CD4-positive, alpha-beta T cell treated with Interleukin-4 for 1 hour (primary cell): ENCODE measurements at places on chromosomes 2 and 18.

DNA sequence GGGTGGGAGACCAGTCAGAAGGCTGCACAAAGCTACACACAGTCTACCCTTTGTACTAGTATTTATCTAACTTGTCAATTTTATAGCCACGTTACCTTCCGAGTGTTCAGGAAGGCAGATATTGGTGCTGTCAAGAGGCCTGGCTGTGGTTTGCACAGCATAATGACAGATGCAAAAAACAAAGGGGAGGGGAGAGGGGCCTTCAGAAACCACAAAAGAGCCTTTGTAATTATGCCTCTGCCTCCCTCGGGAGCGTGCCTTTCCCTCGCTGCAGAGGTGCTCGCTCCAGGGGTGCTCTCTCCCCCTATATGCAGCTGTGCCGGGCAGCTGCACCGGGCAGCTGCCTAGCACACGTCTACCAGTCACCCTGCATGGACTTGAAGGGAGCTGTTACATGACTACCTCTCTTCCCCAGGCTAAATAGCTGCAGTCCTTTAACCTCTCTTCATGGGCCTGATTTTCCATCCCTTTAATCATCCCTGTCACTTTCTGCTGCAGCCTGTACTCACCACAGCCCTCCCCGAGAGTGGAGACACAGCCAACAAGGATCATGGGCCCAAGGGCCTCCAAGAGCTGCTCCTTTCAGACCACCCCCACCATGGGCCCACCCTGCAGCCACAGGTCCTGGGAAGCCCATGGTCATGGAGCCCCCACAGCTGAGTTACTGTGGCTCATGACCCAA lies 168.4 kb upstream of the PKDCC start:
- no peak for DNase-seq

DNA sequence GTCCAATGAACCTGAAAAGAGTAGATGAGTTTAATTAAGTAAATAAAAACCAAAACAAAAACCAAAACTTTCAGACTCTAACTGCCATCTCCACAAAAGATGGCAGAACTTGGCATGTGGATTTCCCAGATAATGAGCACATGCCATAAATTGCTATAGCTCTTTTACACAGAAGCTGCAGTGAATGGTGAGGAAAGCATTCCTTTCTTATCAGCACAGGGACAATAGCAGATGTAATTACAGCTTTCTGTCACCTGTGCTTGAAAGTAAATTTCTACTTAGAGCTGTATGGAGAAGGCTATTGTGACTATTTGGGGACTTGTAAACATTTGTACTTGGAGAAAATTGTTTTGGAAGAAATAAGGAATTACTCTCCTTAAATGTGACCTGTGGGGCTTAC lies 378.4 kb downstream of the RPRM start:
- no peak for DNase-seq

DNA sequence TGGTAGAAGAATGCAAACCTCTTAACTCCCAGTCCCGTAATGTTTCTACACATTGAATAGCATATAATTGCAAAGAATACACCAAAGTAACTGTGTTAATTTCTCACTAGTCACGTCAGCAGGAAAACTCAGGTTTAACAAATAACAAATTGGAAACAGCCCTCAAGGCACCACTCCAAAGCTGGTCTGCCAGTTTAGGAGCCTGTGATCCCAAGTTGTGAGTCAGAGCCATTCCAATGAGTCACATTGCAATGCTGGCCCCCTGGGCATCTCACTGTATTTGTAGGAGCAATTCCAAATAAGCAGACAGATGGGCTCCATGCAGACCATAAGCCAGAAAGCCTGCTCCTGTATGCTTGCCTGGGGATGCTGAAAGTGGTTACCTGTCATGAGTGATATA lies 143.2 kb upstream of the SETBP1 start:
- no peak for DNase-seq

DNA sequence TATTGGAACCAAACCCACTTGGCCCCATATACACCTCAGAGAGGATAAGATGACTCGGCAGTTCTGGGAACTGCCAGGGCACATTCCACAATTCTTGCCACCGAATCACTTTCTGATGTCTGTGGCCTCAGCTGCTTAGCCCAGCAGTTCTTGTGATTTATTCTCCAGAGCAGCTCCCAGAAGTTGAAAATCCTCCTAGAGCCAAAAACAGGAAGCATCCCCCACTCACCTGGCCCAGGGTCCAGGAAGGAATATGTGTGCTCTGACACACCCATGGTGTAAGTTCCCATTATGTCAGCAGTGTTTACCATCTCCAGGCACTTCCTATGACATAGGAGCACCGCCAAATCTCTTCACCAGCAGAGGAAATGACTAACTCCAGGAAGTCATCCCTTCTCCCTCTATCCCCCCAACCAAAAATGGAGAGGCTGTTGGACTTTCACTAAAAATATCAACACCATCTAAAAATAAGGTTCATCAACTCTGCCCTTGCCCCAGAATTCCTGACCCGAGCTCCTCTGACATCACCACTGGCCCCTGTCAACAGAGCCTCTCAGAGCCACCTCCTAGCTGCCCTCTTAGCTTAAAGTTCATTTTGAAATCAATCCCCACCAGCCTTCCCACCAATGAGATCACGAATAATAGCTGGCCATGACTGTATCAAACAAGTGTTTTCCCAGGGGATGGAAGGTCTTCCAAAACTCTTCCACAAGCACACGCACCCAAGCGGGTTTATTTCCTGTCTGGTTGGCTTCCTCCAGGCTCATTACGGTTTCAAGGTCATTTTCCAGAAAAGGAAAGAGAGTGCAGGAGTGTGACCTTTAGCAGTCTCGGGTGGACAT lies 223.1 kb upstream of the PARD3B start:
- DNase-seq: no peak

DNA sequence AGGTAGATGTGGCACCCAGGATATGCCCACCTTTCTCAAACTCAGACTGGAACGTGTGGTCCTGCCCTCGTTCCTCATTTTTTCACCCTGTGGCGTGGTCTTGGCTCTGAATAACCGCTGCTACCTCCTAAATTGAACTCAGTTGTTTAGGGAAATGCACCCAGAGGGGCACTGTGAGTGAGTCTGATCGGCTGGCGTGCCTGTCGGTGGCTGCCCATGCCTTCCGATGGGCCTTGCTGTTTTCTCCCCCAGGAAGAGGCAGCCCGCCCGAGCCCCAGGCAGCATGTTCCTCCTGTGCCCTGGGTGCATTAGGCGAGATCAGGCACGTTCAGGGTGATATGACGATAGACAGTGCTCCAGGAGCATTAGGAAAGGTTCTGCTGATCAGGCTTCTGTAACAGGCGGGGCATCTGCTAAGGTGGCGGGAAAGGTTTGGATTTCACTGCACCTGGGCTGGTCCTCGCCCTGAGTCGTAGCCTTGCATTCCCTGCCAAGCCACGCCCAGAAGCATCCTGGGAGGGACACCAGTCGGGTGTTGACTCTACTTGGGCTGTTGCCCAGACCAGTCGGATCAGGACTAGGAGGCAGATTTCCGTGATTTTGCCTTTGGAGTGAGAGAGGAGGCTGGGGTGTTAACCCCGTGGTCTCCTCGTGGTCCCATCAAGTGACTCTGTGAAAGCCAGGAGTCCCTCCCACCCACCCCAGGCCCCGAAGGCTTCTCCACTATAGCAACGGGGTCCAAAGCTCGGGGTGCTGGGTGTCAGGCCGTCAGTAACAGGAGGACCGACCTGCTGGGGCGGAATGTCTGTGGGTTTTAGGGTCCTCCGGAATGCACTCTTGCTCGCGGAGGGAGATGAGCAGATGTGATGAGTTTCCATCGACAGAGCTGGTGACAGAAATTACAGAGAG lies 75.1 kb downstream of the SH3BP4 start:
- DNase-seq: no peak

DNA sequence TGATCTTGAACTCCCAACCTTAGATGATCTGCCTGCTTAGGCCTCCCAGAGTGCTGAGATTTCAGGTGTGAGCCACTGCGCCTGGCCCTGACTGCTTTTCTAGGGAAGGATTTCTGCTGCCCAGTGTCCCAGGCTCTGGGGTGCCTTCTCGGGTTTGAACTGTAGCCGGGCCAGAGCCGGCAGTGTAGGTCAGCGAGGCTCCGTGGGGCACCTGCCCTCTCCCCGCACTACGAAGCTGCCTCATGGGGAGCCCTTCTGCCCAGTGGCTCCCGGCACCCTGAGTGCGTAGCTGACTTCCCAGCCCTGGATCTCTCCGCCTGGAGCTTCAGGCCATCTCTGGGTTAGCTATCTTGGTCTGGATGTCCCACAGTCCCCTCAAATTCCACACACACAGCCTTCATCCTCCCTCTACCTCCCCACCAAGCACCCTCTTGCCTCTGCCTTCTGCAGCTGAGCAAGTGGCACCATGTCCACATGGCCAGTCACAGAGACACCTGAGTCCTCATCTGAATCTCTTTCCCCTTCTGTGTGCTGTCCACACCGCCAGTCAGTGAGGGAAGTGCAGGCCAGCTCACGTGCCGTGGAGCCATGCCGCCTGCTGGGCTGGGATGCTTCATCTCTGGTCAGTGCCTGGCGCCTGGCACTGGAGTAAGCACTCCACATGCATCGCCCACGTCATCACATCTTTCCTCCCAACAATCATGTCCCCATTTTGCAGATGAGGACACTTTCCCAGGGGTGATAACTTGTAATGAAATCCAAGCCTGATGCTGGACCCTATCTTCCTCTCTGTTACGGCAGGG lies 69.2 kb downstream of the EDAR start:
- no peak for DNase-seq

- DNase-seq: no peak
Observed at GRCh38 chr2:210546424-210547208, 9.8 kb upstream of the CPS1 start.

DNA sequence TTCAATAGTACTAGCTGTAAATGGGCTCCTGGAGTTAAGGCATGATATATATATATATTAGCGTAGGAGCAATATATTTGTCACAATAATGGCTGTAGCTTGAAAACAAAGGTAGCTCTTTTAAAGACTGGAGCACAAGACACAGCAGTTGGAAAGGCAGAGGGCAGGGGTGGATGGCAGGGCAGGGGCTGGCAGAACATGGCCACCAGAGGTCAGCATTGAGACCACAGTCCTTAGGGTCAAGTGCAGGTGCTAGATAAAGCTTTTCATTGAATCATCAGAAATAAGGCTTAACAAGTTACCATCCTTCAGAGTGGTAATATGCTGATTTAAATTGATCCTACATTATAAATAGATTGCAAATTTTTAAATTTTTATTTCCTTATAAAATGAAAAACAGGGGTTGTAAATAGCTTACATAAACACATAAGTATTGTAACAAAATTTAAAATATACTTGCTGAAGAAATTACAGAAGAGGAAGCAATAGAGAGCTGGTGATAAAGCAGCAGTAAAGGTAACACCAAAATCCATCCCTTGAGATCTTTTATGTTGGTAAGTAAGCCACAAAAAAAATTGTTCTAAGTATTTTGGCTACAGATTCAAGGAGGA lies 161.2 kb upstream of the PIEZO2 start:
- peak; percentile 8 for DNase-seq

DNA sequence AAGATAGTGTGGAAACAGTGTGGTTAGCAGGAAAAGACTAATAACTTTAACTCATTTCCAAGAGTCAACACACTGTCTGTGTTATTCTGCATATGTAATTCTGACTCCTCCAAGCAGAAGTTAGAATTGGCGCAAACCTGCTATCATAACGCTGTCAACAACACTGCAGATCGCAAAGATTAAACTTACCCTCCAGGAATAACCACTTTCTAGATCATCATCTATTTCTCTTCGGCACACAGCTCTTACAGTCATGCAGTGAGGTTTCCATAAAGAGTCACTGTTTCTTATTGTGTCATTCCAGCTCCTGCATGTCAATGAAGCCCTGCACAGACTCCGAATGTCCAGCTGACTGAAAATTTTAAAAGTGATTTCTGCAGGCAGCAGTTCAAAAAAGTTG lies 2.4 kb downstream of the FBXO48 start:
- DNase-seq: no peak

DNA sequence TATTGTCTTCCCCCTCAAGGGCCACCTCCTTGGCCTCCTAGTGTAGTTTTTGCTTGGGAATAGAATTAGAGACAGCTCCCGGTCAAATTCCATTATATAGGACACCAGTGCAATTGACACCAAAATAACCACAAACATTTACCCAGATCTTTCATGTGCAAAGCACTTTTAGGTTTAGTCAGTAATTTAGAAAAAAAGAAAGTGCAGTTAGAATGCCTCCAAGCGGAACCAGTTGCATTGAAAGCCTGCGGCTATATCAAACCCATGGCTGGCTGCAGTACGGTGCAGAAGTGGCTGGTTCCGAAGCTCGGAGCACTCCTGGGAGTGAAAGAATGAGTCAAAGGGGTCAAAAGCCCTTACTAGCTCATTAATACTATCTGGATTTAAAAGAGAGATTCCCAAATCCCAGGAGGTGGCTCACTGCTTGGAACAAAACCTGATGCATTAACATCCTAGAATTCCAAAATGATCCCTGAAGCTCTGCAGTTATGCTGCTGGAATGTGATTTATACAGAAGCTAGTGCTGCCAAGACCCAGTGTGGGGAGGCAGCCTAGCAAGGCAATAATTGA lies 432.2 kb upstream of the KLHL29 start:
- no peak for DNase-seq
